ENCODE measurements at places on chromosomes 13 and 19.
A peak's percentile ranks its signal among the peaks of the same experiment; 100 is the strongest.

- peak; percentile 84 for DNase-seq
These were observed 8.3 kb downstream of the TNFRSF19 start for GRCh38 chr13:23578411-23579071.

DNA sequence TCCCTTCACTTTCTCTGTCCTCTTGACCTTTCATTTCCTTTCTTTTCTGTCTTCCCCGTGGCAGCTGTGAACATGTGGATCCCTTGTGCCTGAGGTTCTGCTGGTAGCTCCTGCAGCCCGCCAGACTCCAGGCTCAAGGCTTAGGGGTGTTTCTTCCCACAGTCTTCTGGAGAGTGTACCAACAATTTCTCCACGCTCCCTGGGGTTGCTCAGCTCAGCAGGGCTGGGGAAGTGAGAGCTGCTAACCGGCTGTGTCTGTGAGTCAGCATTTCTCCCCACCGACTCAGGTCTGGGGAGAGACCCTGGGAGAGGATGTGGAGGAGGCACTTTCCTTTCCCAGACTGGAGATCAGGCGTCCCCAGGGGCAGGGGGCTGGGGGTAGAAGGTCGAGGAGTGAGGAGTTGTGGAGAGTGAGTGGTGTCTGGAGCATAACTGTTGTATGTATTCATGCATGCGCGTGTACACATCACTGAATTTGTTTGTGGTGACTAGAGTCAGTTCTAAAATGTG lies 193.6 kb downstream of the KCNRG start:
- peak; percentile 98 for DNase-seq

- peak; percentile 53 for DNase-seq
These were observed 960.7 kb upstream of the PCDH9 start for GRCh38 chr13:68190818-68191217.

- DNase-seq: no peak
These were observed 2.8 kb downstream of the OR2Z1 start for GRCh38 chr19:8724276-8724675.

DNA sequence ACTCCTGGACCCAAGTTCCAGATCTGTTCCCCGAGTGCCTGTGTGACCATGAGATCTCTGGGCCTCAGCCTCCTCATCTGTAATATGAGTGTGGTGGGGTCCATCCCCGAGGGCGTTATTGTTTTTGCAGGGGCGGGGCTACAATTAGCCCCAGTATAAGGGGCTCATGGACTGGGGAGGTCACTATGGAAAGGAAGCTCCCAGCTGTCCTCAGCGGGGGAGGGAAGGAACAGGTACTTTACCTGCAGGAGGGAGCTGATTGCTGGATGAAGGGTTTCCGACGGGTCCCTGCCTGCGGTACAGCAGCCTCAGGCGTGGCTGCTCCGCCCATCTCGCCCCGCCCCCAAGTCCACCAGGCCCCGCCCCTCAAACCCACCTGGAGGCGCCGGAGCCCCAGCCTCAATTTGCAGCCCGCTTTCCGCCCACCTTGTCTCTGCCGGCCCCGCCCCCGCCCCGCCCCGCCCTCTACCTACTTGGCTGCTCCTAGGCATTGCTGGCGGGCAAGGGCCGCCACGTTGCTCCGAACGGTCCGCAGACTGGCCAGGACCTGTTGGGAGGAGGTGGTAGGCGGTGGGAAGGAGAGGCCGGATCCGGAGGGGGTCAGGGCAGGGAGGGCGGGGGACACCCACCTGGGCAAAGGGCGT lies 5.5 kb downstream of the PDE4C start:
- no peak for DNase-seq

DNA sequence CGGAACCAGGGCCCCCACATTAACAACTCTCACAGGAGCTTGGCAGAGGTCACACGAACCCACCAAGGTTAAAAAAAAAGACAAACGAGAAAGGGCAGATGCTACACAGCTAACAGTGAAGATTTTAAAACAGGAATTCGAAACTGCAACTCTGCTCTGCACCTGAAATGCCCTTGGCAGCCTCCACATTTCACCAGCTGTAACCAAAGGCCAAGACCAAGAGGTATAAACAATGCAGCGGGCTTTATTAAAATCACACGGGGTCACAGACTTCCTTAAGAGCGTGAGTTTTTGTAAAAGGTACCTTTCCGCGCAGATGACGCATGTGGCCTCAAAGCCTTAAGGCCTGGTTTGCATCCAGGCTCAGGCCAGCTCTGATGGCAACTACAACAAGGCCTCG lies 88.2 kb downstream of the STK24 start:
- DNase-seq: no peak

GRCh38 chr13:50712881-50713280 lies 130.6 kb downstream of the DLEU7 start:
- no peak for DNase-seq

DNA sequence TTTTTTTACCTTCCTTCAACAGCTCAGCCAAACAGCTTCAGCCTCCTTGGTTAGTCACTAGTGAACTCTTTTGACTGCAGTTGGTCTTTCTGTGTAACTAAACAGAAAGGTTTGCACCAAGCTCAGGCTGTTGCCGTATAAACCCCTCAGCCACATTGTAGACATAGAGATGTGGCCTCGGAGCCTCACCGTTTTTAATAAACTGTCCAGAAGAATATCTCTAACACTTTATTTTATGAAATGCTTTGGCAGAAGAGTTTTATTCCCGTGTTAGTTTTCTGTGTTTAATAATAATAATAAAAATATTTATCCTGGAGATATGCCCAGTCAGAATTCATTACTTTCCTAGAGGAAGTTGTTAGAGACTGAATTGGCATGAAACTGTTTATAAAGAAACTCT lies 171.7 kb upstream of the MAB21L1 start:
- DNase-seq: peak; percentile 63

GRCh38 chr19:50046649-50047503 lies 21.1 kb downstream of the ZNF473 start:
- DNase-seq: peak; percentile 5

DNA sequence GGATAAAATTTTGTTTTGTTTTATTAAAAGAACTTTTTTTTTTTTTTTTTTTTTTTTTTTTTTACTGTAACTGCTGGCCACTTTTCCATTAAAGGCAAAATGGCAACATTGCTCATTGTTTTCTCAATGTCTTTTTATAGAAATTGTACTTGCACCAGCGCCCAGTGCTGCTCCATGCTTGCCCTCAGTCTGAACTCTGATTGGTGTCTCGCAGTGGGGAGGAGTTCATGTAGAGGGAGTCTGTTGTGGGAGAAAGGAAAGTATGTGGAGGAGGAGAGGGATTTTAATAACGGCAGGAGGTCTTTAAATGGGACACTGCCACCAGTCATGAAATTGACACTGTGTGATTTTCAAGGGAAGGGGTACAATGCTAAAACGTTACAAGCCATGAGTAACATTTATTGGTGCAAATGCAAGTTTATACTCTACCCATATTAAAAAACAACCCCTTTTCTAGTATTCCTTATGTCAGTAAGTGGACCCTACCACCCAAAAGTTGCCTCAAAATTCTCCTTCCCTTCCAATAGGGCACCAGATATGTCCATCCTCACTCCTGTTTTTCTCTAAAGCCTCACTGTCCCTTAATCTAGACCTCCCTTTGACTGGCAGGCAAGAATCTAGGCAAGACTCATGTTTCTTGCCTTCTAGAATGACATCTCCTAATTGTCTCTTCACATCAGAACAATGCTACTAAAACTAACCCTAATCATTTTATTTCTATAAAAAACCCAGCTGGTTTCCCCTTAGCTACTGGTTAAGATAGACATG lies 3.2 kb downstream of the RASL11A start:
- peak; percentile 86 for DNase-seq

DNA sequence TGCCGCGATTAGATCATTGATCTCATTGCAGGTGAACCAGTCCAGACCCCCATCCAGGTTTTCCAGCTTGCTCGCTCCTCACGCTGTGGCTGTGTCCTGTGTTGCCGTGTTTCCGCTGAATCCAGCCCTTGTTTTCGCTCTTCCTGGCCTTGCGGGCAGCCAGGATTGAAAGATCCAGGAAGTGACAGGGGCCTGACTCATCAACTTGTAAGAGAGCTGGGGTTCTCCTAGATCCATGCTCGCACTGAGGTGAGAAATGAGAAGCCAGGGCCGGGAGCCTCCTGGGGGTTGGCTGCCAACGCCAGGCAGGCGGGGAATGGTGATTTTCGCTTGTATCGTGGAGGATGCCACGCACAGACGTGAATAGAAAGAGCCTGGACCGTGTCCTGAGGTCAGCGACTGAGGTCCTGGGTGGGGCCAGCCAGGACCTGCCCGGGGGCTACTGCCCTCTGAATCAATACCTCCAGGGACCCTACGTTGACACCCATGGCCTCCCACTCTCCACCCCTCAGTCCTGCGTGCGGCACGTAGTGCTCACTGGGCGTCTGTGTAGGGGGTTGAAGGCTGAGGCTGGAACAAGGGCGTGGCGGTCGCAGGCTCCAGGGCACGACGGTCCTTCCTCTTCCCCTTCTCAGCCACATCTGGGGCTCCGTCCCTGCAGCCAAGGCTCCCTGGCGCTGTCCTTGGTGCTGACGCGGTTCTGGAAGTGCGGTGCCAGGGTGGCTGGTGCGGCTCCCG lies 7.3 kb upstream of the PTPRH start:
- DNase-seq: peak; percentile 100
